ENCODE measurements at places on chromosomes 7 and 10.

DNA sequence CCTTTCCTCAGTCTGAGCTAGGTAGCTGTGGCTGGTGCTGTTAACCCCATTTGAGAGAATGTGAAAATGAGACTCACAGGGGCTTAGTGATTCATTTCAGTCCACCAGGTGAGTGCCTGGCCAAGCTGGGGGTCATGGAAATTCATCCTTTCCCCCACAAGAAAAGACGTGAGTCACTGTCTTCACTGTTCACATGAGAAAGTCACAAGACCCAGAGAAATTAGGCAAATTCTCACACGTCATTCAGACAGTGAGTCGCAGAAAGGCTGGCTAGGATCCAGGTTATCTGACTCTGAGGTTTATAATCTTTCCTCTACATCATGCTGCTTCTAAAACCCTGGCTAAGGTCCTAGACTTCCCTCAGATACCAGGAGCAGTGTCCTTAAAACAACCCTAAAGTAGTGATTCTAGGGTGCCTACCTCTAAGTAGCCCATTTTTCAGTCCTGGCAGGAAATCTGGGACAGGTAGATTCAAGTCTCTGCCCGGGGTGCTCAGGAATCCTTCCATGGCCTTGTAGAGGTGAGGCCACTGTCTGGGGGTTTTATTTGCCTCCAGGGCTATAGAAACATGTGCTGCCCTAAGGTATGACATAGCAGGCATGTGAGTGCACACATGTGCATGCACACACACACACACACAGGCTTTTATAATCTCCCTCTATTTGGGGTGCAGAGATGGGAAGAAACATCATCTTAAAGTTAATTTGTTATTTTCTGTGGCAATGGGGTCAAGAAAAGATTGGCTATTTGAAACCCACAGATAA lies 427.9 kb upstream of the CELF2 start:
- no peak for DNase-seq

- no peak for DNase-seq
These were observed 7.2 kb downstream of the GCC1 start for GRCh38 chr7:127578036-127578684.

- DNase-seq = no peak
These were observed 158.1 kb downstream of the BTAF1 start for GRCh38 chr10:92081641-92082040.

DNA sequence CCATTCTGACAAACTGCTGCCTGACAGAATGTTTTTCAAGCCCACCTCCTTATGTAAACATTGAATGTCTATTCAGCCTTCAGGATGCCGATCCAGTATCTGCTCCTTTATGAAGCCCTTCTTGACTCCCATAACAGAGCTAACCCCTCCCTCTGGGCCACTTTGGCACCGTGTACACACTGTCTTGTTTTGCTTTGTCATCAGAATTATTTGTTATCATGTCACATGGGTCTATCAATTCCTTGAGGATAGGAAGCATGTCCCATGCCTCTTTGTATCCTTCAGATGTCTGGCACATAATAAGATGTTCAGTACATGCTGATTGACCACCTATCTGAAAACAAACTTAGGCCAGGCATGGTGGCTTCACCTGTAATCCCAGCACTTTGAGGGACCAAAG lies 92.3 kb downstream of the PRLHR start:
- DNase-seq = no peak

DNA sequence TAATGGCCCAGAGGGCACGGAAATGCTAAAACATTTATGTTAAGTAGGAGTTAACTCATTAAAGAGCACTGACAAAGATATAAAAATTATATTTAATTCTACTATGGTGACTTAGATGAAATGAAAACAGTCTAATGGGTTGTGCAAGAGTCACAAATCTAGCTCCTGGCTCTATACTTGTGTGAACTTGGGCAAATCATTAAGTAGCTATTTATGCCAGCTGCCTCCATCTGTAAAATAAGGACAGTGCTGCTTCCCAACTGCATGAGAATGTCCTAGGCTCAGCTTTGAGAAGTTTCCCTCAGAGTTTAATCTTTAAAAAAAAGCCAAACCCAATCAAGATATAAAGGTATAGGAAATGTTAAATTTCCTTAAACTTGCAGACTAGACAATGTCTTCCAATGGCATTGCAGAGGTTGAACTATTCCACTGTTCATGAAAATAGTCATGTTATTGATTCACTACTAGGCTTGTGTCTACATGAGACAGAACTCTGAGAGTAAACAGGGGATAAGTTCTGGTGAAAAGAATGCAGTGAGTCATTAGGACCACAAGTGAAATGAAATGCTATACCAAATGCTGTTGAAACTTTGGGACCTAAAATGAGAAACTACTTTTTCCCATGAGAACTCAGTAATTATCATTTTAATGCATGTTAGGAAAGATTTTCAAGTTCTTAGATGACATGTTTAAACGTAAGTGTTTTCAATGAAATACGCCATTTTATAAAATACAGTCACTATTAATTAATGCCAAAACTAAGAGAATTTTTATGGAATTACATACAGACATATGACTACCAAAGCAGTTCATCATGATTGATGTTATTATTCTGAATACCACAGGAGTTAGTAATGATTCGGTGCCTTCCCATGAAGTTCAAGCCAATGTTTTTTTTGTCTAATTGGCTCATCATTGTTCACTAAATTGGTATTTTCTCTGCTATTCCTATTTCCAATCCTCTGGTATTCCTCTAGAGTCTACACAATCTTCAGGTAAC lies 84.2 kb downstream of the CDK6 start:
- no peak for DNase-seq

- DNase-seq = no peak
These were observed 75.2 kb downstream of the INSIG1 start for GRCh38 chr7:155372782-155373358.

GRCh38 chr10:119521443-119522204 lies 20.9 kb downstream of the RGS10 start:
- DNase-seq = no peak

GRCh38 chr7:44177570-44178131 lies 11.6 kb downstream of the GCK start:
- DNase-seq = no peak

DNA sequence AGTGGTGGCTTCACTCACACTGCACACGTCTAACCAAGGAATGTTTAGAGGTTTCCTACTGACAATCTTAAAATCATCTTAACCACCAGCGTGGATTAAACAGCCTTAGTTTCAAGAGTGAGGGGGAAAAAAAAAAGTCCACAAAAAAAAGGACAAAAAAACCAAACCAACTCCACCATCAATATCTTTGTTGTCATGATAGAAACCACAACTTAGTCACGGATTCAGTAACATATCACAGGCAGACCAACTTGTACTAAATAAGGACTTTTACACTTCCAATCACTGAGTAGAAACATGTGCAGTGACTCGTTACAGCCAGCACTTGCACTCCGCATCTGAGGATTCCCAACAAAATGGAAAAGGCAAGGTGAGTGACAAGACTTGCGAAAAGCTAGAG lies 46.5 kb downstream of the FAM171A1 start:
- no peak for DNase-seq

DNA sequence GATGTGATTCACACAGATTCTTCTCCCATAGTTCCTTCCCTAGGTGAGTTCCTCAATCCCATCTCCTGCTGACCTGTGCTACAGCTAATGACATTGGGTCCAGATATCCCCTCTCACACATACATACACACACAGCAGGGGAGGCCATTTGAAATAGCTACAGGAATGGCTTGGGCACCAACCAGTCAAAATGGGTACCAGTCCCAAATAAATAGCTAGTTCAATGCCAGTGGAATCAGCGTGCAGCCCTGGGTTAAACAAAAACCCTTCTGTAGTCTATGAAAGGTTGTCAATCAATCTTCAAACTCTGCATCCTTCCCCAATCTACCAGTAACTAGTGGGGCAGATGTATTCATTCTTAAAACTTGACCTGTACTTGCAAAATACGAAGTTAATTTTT lies 9.3 kb downstream of the PNLIPRP2 start:
- no peak for DNase-seq

GRCh38 chr10:132577350-132578003 lies 39.9 kb downstream of the INPP5A start:
- peak; percentile 28 for DNase-seq

DNA sequence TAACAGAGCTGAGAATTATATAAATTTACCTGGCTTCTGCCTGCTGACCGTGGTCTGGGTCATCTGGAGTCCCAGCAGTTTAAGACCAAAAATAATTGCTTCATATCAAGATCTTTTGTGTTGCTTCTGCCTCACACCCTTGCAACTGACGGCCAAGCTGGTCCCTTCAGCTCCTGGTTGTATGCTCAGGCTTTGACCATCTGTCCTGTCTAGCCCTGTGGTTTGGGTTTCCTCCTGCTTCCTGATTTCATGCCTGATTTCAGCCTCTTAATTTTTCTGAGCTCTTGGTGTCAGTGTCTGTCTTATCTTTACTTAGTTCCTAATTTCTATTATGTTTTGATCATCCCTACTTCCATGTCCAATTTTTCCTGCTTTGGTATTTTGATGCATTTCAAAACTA lies 87.9 kb upstream of the PLXDC2 start:
- DNase-seq = peak; percentile 3

DNA sequence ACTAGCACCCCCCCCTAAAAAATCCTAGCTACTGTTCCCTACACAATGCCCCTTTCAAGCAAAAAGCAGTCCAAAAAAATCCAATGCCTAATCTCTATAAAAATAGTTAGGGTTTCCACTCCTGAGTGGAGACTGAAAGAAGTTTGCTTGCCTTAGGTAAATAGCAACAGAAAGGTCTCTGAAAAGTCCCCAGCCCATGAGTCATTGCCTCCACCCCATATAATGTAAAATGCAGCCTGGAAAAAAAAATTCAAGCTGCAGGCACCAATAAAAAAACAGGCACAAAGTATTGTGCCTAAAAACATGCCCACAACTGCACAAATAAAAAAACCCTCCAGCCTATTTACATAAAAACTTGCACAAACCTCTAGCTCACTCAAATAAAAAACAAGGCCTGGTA lies 47.5 kb downstream of the ZNF680 start:
- DNase-seq = no peak

DNA sequence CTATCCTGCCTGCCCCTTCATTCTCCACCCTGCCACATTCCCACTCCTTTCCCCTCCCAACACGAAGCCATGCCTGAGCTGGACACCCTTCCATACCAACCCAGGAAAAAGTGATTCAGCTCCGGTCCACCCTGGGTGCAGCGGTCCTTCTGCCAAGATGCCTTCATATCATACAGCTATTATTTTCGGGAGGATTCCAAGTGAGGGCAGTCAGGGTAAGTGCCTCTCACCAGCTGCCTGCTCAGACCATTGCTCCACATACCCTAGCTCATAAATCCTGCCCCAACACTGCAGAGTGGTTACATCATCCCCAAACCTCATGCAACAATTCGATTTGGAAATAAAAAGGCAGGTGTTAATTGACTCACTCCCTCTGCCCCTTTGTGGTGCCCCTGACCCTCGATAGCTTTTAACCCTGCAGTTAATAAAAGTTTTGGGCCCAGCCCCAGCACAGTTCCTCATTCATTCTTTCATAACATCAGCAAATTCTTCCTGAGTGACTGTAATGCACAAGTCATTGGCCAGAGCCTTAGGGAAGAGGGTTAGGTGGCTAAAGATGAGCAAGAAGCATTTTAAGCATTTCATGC lies 42.6 kb downstream of the ZNF503 start:
- DNase-seq = peak; percentile 56

GRCh38 chr7:117835016-117835664 lies 38.1 kb downstream of the CTTNBP2 start:
- DNase-seq = no peak

DNA sequence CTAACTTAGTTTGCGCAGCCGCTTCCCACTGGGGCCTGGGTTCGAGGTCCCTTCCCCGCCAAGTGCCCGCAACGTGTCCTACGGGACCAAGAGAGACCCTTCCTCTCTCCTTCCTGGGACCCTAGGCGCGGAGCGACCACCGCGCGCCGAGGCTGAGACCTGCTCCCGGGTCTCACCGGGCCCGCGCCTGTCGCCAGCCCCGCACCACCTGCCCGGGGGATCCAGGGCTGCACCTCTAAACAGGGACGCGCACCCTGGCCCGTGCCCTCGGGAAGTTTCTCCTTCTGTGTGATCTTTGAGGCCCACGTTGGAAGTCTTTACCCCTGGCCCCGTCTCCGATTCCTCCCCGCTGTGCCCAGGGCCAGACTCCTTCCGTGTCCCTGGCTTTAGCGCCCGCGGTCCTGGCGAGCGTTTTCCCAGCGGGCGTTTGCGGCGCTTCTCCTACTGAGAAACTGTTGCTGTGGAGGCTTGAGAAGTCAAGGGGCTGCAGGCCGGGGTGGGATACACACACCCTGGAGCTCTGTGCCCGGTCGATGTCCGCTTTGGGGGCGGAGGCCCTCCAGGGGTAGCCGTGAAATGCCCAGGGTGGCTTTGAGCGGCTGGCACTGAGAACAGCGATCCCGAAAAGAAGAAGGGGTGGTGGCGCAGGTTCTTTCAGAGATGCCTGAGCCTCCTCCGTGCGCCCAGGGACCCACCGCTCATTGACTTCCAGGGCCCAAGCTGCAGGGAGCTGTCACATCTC lies 575 bp downstream of the PLPP4 start:
- DNase-seq = no peak

GRCh38 chr10:132175907-132176581 lies 10.7 kb upstream of the DPYSL4 start:
- DNase-seq = no peak

- DNase-seq = no peak
These were observed 114.5 kb downstream of the PTPN20 start for GRCh38 chr10:47025540-47026300.

GRCh38 chr10:25105743-25106260 lies 69.0 kb upstream of the GPR158 start:
- DNase-seq = no peak

- no peak for DNase-seq
These were observed 21.1 kb upstream of the PFKP start for GRCh38 chr10:3046210-3046779.

- no peak for DNase-seq
These were observed 106.5 kb downstream of the SMURF1 start for GRCh38 chr7:99037327-99037940.

GRCh38 chr10:67837541-67838314 lies at the start of gene DNAJC12:
Gene DNAJC12, minus strand, starts transcription at chr10:67838188. Its CDS starts 177 bp downstream, at chr10:67838011.
- peak; percentile 64 for DNase-seq

GRCh38 chr7:142450206-142450605 lies 192.3 kb upstream of the PRSS58 start:
- no peak for DNase-seq

GRCh38 chr7:135831455-135832195 lies 83.0 kb upstream of the FAM180A start:
- DNase-seq = no peak

DNA sequence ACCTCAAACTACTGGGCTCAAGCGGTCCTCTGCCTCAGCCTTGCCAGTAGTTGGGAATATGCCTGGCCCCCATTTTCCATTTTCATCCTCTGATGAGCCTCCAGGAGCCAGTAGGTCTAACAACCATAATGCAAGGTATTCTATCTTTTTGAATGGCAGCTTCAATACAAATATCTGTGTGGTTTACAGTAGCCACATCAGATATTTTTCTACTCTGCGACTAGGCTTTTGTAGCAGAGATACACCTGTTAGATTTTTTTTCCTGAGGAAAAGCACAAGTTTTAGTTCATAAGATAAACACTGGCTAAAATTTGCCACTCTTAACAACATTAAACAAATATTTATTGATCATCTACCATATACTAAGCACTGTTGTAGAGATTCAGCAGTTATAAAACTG lies 3.9 kb upstream of the GLCCI1 start:
- no peak for DNase-seq
